ENCODE measurements at places on chromosomes 1 and 21.

GRCh38 chr1:30692201-30692947 lies 31.0 kb downstream of the MATN1 start:
- no peak for DNase-seq

DNA sequence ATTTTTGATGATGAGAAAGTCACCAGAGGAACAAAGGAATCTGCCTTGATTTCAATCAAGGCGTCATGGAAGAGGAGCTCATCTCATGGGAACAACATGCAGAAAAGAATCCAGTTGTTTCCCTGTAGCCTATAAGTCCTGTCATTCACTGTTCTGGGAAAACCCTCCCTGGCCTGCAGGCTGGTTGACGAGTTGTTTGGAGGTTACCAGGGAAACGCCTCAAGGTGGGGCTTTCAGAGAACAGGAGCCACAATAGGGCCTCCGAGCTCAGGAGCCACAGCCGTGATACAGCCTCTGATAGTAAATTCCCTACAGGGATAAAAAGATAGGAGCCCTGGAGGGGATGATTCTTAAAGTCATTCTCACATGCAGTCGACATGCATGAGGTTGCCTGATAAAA lies 135.2 kb downstream of the PSMG1 start:
- DNase-seq = no peak

DNA sequence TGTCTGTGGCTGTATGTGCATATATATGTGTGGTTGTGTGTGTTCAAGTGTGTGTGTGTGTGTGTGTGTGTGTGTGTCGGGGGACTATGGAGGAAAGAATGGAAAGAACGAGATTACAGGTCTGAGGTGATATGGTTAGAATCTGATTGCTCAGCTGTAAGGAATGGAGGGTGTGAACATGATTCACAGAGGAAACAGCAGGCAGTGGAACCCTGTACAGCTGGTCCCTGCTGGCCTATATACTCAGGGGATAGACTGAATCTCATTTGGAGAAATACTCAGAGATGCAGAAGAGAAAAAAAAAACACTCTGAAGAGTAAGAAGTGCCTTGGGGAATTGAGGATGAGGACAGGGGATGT lies 180.1 kb upstream of the ESRRG start:
- DNase-seq = no peak

DNA sequence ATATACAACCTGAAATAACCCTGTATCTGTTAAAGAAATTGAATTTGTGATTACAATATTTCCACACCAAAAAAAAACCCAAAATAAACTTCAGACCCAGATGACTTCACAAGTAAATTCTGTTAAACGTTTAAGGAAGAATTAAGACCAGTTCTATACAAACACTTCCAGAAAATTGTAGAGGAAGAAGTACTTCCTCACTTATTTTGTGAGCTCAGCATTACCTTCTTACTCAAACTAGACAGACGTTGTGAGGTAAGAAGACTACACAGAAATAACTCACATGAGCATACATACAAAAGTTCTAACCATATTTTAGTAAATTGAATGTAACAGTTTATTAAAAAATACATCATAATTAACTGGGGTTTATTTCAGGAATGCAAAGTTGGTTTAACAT lies 18.8 kb downstream of the RALGPS2 start:
- no peak for DNase-seq

GRCh38 chr1:43493661-43494450 lies 36.8 kb upstream of the PTPRF start:
- no peak for DNase-seq

Data from naive thymus-derived CD8-positive, alpha-beta T cell (primary cell).